NAMALWA (cell line): ENCODE measurements at places on chromosomes 16 and 17.
A peak's percentile ranks its signal among the peaks of the same experiment; 100 is the strongest.

DNA sequence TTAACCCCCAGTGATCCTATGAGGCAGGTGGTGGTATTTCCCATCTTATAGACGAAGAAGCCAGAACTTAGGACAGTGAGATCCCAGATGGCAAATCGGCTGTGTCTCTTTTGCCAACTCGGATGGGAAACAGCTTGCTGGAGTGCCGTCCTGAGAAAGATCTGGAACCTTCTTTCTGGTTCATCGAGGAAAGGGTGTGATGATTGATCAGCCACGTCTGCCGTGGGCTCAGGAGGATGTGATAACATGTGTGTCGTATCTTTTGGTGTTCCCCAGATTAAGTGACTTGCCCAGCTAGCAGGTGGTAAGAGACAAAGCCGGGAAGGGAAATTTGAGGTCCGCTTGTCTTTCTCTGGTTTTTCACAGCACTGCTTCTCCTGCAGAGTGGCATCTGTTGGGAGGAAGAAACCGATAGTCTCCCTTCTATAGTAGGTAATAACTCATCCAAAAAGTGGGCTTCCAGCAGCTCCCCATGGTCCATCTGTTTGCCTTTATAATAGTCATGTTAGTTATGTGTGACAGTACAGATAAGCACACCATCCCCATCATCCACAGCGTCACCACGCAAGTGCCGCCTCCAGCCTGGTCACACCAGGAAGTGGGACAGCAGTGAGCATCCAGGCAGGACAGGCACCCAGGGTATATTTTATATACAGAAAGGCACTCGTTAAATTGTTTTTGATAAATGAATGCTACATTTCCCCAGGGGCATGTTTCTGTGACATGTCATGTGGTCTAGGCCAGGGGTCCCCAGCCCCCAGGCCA, 175.5 kb downstream of the KATNIP start:
- no peak for DNase-seq

DNA sequence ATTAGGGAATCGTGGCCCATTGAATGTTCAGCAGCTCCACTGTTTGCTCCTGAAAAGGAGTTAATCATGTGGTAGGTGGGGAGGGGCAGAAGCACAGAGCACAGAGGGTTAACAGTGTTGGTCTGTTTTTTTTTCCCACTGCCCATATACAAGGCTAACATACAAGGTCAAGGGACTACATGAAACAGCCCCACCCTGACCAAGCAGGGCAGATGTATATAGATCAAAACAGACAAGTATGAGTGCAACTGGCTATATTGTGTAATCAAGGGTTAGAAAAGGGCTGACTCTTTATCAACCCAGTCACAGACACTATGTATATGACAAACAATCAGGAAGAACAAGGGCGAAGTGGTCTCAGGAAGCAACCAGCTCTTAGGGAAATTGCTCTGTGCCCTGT, 186.6 kb upstream of the CDH11 start:
- no peak for DNase-seq

- DNase-seq, result no peak
These were observed 152.9 kb upstream of the MYOCD start for GRCh38 chr17:12512694-12513355.

DNA sequence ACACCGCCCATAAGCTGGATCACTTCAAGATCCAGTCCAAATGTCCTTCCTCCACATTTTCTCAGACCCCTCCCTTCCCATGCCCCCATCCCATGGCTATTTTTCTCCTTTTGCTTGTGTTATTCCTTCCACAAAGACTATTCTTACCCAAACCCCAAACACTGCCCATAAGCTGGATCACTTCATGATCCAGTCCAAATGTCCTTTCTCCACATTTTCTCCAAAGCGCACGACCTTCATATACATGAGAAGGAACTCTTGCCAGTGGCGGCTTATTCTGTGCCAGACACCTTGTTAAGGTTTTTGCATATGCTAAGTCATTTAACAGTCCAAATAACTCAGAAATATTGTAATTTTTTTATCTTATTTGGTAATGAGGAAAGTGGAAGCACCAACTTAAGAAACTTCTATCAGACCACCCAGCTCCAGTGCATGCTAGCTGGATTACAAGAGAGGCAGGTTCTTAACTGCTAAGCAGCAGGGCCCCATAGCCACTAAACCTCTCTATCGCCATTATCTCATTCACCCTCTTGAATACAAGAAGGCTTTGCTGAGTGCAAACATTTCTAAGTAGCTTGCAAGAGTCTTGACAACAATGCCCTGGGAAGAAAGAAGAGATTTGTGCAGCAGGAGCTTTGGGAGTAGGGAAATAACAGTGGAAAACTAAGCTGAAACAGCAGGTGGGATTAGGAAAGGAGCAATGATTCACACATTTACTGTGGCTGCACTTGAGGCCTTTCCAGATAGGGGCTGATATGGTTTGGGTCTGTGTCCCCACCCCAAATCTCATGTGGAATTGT, 428.2 kb upstream of the MAF start:
- no peak for DNase-seq

- DNase-seq, result no peak
These were observed 456.9 kb downstream of the TOX3 start for GRCh38 chr16:52090080-52090479.

DNA sequence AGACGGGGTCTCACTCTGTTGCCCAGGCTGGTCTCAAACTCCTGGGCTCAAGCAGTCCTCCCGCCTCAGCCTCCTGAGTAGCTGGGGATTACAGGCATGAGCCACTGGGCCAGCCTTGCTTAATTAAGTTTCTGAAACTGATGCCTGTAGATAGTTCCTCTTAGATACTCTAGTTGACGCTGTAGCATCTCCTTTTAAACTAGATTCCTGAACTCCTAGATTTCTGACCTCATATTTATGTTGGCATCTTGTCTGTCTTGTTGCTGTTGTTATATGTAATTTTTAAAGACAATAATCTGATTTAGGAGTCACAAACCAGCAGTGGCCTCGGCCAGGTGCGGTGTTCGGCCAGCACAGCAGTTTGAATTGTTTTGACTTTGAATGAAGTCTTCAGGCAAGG, 37.5 kb downstream of the DHRS7B start:
- no peak for DNase-seq

GRCh38 chr16:81838794-81839193, 59.7 kb downstream of the PLCG2 start:
- DNase-seq, result no peak

DNA sequence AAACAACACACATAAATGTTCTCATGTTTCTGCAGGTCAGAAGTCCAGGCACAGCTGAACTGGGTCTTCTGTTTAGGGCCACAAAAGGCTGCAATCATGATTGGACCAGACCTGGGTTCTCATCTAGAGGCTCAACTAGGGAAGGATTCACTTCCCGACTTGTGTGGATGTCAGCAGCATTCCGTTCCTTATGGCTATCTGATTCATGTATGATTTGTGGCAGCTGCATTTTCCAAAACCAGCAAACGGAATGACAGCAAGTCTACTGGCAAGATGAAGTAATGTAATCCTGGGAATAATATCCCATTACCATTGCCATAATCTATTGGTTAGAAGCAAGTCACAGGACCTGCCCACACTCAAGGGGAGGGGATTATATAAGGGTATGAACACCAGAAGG, 22.1 kb downstream of the CEP112 start:
- no peak for DNase-seq

- DNase-seq, result peak; percentile 23
These were observed 702 bp downstream of the IRX5 start for GRCh38 chr16:54931120-54932014.

- no peak for DNase-seq
These were observed 21.1 kb downstream of the LITAF start for GRCh38 chr16:11565665-11566064.

GRCh38 chr16:86062271-86062965, 163.5 kb downstream of the IRF8 start:
- no peak for DNase-seq

DNA sequence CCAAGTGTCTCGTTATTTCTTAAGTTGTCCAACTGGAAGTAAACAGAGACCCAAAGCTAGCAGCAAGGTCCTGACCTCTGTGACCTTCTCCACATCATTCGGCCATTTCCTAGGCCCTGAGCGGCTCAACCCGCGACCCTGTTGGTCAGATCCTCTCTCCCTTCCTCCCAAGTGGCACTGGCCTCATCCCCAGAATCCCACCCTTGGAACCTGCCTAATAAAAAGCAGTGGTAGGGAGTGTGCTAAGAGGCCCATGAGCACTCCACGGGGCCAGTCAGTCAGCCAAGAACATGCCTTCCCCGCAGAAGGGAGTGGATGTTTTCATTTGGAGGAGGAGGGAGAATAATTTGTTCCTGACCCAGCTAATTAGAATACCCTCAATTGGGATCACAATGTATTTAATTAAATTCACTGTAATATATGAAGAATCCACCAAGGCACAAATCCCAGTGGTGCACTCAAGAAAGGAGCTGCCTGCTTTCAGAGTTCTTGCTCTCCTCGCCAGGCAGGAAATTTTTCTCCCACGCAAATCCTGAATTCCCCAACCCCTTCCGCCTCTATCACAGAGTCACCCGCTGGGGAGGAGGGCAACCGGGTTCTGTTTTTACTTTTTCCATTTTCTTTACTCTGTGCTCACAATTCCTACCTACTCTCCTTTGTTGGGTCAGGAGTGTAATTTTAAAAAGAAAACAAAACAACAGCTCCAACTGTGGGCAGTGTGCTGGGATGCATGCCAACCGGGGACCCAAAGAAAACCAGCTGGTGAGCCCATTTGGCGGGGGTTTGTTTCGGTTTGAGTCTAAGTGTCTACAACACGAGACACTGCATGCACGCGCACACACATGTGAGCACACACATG, 153.4 kb downstream of the ZFHX3 start:
- no peak for DNase-seq

DNA sequence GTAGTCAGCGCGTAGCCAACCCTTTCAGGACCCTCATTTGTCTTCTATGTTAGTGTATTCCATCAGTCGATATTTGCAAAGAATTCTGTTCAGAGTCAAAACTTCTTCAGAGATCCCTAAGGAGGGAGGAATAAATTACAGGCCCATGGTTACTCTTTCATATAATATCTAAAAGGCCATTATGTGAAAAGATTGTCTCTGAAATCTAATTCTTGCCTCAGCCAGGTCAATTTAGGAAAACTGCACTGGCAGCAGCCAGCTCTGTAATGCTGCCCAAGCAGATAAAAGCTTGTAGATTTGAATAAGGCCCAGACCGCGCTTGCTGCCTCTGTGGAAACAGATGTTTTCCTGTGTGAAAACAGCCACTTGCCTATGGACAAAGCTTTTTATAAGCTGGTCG, 379.8 kb downstream of the CNTNAP4 start:
- DNase-seq, result no peak

GRCh38 chr17:18045691-18046350, 6.6 kb downstream of the GID4 start:
- DNase-seq, result no peak

DNA sequence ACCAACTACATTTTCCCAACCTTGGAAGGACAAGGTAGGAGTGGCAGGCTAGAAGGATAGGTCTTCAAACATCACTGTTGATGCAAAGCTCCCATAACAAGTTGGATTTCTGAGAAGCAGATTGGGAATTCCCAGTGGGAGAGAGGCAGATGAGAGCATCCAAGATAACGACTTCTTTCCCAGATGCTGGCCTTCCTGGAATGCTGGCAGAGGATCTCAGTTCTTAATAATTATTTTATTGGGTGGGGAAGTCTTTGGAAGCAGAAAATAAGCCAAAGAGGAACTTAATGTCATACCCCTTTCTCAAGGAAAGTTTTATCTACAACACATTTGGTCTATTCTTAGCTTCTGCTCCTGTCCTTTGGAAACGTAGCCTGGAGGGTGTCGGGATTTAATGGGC, 64.5 kb downstream of the MPRIP start:
- DNase-seq, result no peak

- DNase-seq, result no peak
These were observed 152.4 kb downstream of the ABCC12 start for GRCh38 chr16:48003206-48003907.

DNA sequence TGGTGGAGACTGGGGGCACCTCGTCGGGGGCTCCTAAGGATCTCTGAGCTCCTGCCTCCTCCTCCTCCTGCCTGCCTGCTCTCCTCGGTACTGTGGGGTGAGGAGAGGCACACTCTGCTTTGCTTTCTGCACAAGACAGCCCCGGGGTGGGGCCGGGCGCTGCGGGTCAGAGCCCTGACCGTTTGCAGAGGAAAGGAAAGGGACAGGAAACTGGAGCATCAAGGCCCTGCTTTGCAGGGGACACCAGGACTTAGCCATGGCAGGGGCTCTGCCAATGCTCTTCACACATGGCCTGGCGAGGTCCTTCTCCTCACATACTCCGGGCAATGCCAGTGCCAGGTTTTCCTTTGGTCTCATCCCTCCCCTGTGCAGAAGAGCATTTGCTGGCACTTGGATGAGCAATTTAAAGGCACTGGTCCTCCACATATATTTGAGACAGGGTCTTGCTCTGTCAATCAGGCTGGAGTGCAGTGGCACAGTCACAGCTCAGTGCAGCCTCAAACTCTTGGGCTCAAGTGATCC, 23.8 kb upstream of the DOC2B start:
- DNase-seq, result no peak

- DNase-seq, result no peak
These were observed 33.3 kb downstream of the RANBP10 start for GRCh38 chr16:67773099-67773498.

- no peak for DNase-seq
These were observed 175.1 kb downstream of the MYO1D start for GRCh38 chr17:32701871-32702270.

GRCh38 chr17:43389046-43389947, 9.5 kb upstream of the ARL4D start:
- DNase-seq, result peak; percentile 90

DNA sequence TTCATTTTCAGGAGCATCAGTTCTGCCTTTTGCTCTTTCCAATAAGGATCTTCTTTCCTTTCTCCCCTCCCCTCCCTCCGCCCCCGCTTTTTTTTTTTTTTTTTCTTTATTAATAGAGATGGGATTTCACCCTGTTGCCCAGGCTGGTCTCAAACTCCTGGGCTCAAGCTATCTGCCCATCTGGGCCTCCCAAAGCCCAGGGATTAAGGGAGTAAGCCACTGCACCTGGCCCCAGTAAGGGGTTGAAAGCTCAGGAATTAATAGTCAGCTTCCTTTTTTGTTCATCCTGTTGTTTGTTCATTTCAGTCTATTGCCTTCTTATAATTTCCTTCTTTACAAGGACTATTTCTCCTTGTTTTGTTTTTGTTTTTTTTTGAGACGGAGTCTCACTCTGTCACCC, 7.9 kb upstream of the C17orf58 start:
- no peak for DNase-seq

GRCh38 chr16:14496047-14496770, 133.9 kb downstream of the PARN start:
- no peak for DNase-seq
